ENCODE measurements at places on chromosomes 1 and 21.

DNA sequence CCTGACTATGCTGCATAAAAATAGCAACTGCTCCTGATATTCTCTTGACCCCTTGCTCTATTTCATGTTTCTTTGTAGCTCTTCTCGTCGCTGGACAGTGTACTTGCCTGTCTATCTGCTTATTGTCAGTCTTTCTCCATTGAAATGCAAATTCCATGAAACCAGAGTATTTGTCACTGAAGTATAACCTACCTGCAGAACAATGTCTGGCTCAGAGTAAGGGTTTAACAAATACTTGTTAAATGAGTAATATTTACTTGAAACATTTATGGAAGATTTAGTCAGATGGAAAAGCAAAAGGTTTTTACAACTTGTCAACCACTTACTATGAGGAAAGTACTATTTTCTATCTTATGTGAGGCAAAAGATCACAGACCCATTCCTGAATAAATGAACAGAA lies 19.9 kb upstream of the ERICH3 start:
- DNase-seq = no peak

- no peak for DNase-seq
Measured at GRCh38 chr21:41407541-41408460, 18.2 kb upstream of the MX1 start.

GRCh38 chr1:149967646-149968045 lies 31.0 kb upstream of the MTMR11 start:
- DNase-seq = no peak

DNA sequence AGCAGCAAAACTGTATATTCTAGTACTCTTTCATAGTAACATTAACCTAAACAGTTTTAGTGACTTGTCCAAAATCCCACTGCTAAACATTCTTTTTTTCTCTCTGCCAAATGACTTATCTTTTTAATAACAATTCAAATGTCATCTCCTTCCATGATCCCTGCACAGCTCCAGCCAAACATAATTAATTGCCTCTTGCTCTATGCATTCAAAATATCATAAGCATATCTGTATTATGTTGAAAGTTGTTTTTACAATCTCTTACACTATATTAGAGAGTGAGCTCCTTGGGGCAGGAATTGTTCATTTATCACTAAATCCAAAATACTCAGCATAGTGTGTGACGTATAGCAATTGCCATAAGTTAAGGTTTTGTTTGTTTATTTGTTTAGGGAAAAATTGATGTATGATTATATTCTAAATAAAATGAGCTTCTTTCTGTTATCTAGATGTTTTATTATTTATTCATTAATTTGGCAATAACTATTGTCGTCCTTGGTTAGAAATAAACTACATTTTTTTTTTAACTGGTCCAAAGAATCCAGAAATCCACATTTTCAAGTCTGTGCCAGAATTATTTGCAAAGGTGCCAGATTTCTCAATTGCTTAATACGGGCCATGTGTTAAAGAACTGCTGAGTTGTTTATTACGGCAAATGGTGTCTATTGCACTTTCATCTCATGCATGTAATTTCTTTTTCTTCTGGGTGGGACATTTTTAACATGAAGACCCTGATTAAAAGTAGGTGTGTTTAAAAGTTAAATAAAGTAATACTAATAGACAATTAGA lies 577.2 kb upstream of the ZRANB2 start:
- DNase-seq = no peak

DNA sequence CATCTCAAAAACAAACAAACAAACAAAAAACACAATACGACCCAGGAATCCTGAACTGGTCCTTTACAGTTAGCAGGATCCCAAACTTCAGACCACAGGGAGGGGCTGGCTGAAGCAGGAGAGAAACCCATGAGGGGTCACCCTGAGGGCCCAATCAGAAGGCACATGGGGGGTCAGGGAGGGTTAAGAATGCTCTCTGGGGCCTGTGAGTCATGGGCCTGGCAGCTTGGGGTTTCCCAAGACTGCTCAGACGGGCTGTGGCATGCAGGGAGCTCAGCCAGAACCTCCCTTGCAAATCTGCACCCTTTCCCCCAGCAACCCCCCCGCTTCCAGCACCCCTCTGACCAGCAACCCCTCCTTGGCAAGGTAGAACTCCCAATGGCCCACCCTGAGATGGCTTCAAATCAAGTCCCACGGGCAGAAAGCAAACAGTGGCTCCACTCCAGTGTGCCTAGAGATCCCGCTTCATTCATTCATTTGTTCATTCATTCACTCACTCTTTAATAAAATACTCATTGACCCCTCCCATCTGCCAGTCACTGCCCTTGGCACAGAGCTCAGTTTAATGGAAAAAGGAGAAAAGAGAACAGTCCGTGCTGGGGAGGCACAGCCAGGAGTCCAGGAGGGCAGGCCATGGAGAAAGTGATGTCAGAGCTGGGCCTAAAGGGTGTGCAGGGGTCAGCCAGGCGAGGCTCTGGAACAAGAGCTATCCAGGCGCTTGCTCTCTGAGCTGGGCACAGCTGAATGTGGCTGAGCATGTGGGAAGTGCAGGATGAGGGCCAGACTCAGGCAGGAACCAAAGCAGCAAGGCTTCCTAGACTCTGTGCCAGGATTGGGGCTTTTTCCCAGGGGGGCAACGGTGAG lies 8.2 kb downstream of the UQCRHL start:
- no peak for DNase-seq

All from T-helper 1 cell (primary cell).